CD14-positive monocyte (primary cell): ENCODE measurements at places on chromosomes 3 and 15.

DNA sequence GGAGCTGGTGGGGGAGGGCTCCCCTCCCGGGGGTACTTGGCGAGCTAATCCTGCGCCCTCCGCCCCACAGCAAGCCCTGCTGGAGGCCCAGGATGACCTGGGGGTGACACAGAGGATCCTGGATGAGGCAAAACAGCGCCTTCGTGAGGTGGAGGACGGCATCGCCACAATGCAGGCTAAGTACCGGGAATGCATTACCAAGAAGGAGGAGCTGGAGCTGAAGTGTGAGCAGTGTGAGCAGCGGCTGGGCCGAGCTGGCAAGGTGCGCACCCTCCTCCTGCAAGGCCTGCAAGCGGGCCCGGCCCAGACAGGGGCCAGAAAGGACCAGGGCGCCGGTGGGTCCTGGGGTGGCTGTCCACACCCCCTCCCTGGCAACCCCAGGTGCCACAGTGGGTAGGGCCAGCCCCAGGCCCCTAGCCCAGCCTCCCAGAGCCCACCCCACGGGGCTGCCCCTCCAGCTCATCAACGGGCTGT is 56.5 kb downstream of the SEMA3G start:
- peaks cover 33% of the 10 kb centered on the region for H3K36me3 ChIP-seq
- no peak for DNase-seq
- H3K4me1 ChIP-seq, result peaks cover 23% of the 10 kb centered on the region
- no peaks in the 10 kb centered on the region for H3K27me3 ChIP-seq

DNA sequence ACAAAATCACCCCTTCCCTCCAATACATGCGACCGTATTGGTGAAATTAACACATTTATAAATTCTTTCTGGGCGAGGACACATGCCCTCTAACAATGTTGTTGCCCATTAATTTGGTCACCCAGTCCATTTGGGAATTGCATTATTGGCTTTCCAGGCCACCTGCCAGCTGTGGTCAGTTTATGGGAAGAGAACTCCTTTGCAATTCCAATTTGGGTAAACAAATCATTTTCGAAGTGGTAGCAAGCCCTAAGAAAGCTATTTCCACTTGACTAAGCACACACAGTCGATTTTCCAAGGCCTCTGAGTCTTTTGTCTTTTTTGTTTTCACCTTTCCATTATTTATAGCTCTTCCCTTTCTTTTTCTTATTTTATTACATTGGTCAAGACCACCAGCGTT is 362.3 kb upstream of the RGMA start:
- no peaks in the 10 kb centered on the region for H3K4me1 ChIP-seq
- DNase-seq, result no peak
- no peak overlapping the region for H3K27ac ChIP-seq
- no peak overlapping the region for H3K4me3 ChIP-seq
- no peaks in the 10 kb centered on the region for H3K36me3 ChIP-seq

DNA sequence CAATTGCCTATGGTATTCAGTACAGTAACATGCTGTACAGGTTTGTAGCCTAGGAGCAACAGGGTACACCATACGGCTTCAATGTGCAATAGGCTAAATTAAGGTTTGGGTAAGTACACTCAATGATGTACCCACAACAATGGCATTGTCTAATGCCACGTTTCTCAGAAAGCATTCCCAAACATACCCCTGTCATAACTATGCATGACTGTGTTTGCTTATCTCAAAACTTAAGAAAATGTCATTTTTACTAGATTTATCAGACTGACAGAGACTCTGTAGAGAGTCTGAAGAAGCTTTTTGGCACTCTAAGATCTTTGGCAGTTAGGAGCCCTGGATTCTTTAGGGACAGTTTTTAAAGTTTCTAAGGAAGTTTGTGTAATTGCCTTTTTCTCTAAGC is 59.9 kb downstream of the MECOM start:
- H3K36me3 ChIP-seq, result no peaks in the 10 kb centered on the region
- H3K27me3 ChIP-seq, result no peaks in the 10 kb centered on the region
- H3K27ac ChIP-seq, result no peak overlapping the region
- no peak for DNase-seq

DNA sequence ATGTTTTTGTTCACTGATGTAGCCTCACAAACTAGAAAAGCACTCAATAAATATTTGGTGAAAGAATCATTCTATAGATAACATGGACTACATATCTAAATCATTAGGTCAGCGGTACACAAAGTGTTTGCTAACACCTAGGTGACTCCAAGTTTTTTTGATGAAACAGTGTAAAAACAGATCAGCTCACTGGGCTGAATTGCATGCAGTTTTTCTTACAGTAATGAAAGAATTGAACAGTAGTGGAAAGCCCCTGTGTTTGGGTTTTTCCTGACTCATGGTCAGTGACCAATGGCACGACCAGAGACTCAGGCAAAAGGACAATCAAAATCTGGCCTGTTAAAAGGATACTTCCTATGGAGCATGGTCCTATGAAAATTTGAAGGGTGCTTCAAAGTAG is 384.3 kb upstream of the EPHA6 start:
- H3K27me3 ChIP-seq, result no peaks in the 10 kb centered on the region
- no peaks in the 10 kb centered on the region for H3K36me3 ChIP-seq
- no peak overlapping the region for H3K4me3 ChIP-seq
- DNase-seq, result no peak
- no peak overlapping the region for H3K27ac ChIP-seq
- H3K4me1 ChIP-seq, result no peaks in the 10 kb centered on the region

GRCh38 chr3:69871251-69871650 is 128.3 kb upstream of the SAMMSON start:
- no peak overlapping the region for H3K4me3 ChIP-seq
- H3K4me1 ChIP-seq, result no peaks in the 10 kb centered on the region
- DNase-seq, result no peak
- no peak overlapping the region for H3K27ac ChIP-seq
- no peaks in the 10 kb centered on the region for H3K27me3 ChIP-seq

GRCh38 chr15:101551696-101552591 is 62.4 kb upstream of the PCSK6 start:
- no peak overlapping the region for H3K27ac ChIP-seq
- no peak overlapping the region for H3K4me3 ChIP-seq
- peaks cover 1% of the 10 kb centered on the region for H3K27me3 ChIP-seq

DNA sequence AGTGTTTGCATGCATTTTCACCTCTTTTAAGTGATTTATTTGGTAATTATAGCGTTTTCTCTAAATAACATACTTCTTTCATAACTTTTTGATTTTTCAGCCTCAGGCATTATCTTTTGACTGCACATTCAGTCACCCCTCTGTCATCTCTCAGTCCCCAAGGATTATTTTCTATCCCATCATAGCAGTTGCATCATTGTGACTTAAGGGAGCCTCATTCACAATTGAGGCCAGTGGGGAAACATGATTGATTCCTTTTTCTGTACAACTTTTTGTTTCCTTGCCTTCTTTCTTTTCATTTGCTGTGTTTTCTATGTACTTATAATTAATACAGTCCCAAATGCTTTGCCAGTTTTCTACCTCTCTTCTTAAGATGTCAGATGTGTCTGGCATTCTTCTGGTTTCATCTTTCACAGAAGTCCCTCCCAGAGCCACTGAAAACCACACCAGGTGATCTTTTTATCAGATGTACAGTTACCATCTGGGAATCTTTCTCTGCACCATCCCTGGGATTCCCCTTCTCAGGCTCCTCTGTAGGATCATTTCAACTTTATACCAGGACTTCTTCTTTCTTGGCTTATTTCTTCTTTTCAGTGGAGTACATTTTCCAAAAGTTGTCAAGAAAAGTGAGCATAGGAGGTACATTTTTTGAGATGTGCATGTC is 151.4 kb downstream of the RAP2B start:
- DNase-seq, result no peak
- no peaks in the 10 kb centered on the region for H3K4me1 ChIP-seq
- H3K27me3 ChIP-seq, result no peaks in the 10 kb centered on the region
- no peak overlapping the region for H3K27ac ChIP-seq
- H3K36me3 ChIP-seq, result no peaks in the 10 kb centered on the region
- H3K4me3 ChIP-seq, result no peak overlapping the region

DNA sequence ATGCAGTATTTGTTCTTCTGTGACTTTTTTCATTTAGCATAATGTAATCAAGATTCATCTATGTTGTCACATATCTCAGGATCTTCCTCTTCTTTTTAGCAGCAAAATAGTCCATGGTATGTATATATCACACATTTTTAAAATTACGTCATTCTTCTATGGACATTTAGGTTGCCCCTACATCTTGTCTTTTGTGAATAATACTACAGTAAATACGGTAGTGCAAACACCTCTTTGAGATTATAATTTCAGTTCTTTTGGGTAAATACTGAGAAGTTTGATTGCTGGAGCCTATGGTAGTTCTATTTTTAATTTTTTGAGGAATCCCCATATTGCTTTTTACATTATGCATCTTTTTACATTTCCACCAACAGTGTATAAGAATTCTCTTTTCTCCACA is 1174.9 kb downstream of the NSUN3 start:
- no peaks in the 10 kb centered on the region for H3K36me3 ChIP-seq
- H3K27ac ChIP-seq, result no peak overlapping the region
- no peak overlapping the region for H3K4me3 ChIP-seq
- no peak for DNase-seq

DNA sequence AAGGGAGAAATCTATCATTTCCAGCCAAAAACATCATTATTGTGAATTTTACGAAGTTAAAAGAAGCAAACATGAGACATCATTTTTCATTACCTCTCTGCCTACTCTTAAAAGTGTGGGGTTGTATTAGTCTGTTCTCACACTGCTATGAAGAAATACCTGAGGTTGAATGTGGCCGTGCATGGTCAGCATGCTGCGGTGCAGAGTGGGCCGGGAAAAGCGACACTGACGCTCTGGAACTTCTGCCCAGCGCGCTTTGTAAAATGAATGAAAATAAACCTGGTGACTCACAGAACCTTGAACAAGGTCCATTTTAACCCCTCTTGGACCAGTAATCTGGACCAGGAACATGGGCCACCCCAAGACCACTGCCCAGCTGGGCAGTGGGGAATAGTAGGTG is 31.0 kb upstream of the DNAJC13 start:
- H3K36me3 ChIP-seq, result peaks cover 3% of the 10 kb centered on the region
- no peaks in the 10 kb centered on the region for H3K27me3 ChIP-seq
- no peak for DNase-seq
- H3K27ac ChIP-seq, result no peak overlapping the region

DNA sequence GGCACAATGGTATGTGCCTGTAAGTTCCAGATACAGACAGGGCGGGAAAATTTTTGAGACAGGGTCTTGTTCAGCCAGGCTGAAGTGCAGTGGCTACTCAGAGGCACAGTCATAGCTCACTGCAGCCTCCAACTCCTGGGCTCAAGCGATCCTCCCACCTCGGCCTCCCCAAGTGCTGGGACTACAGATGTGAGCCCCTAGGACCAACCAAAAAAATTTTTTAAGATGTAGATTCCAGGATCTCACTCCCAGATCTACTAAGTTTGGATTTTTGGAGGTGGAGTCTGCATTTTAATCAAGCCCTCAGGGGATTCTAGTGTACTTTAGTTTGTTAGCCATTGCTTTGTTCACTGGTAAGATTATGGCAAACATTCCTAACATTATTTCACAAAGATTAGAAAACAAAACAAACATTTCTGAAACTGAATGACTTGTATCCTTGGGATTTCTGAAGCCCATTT is 2.7 kb downstream of the LIPH start:
- no peaks in the 10 kb centered on the region for H3K27me3 ChIP-seq
- H3K27ac ChIP-seq, result no peak overlapping the region
- H3K36me3 ChIP-seq, result no peaks in the 10 kb centered on the region
- H3K4me3 ChIP-seq, result no peak overlapping the region

DNA sequence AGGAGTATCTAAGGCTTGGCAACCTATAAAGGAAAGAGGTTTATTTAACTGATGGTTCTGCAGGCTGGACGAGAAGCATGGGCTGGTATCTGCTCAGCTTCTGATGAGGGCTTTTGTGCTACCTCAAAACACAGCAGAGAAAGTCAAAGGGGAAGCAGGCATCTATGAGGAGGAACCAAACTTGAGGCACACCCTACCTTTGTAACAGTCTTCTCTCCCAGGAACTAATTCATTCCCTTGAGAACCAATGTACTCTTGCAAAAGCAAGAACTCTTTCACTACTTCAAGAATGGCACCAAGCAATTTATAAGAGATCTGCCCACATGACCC is 109.0 kb downstream of the CGGBP1 start:
- no peaks in the 10 kb centered on the region for H3K27me3 ChIP-seq
- no peaks in the 10 kb centered on the region for H3K4me1 ChIP-seq
- no peak overlapping the region for H3K27ac ChIP-seq
- no peak for DNase-seq

DNA sequence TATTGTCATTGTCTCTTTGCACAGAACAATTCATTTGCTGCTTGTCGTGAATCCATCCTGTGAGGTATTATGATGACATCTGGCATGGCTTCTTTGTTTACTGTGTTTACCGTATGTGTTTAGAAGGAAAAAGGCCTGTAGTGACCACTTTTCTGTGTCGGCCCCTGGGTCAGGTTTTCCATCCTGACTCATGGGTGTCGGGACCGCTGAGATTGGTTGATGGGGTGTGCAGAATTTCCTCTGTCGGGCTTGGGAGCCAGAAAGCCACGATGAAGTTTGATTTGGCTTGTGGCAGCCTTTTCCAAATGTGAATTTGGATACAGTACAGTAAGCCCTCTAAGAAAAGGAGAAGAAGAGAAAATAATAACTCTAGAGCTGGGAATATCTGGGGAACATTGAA is 113.5 kb downstream of the FNDC3B start:
- H3K27me3 ChIP-seq, result no peaks in the 10 kb centered on the region
- peak overlapping the region; percentile 65 for H3K27ac ChIP-seq
- H3K4me1 ChIP-seq, result peaks cover 52% of the 10 kb centered on the region

DNA sequence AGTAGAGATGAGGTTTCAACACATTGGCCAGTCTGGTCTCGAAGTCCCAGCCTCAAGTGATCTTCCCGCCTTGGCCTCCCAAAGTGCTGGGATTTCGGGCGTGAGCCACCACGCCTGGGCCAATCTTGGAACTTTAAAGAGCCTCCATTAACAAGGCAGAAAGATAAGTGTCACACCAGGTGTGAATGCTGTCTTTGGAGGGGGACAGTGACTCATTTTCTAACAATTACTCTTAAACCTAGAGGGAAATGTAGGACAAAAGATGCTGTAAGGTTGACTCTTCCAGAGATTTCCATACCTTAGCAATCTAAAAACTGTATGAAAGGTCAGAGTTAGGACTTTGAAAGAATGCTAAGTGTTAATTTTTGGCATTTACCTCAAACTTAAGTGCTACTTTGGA is 84.9 kb downstream of the FNDC3B start:
- no peak overlapping the region for H3K27ac ChIP-seq
- no peak overlapping the region for H3K4me3 ChIP-seq
- DNase-seq, result no peak
- peaks cover 3% of the 10 kb centered on the region for H3K36me3 ChIP-seq
- peaks cover 44% of the 10 kb centered on the region for H3K4me1 ChIP-seq

- H3K27ac ChIP-seq, result no peak overlapping the region
- no peak overlapping the region for H3K4me3 ChIP-seq
- H3K36me3 ChIP-seq, result no peaks in the 10 kb centered on the region
These were observed 93.2 kb upstream of the LRIG1 start for GRCh38 chr3:66593978-66594377.

GRCh38 chr3:197030379-197031314 is 1.0 kb upstream of the MELTF start:
- H3K27me3 ChIP-seq, result peaks cover 21% of the 10 kb centered on the region
- no peak for DNase-seq
- H3K36me3 ChIP-seq, result no peaks in the 10 kb centered on the region
- peak overlapping the region; percentile 11 for H3K27ac ChIP-seq
